ENCODE measurements at places on chromosomes 4 and X.

GRCh38 chr4:70902577-70903290 lies 565 bp downstream of the MOB1B start:
- DNase-seq = no peak

DNA sequence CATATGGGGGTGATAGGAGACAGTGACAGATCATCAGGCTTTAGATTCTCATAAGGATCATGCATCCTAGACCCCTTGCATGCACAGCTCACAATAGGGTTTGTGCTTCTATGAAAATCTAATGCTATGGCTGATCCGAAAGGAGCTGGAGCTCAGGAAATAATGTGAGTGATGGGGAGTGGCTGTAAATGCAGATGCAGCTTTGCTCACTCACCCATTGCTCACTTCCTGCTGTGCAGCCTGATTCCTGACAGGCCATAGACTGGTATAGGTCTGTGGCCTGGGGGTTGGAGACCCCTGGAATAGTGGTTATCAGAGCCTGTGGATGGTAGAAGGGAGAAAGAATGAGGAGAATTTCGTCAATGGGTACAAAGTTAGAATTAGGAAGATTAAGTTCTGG lies 2751.1 kb downstream of the ARAP2 start:
- DNase-seq = no peak

- DNase-seq = no peak
These were observed 213.1 kb upstream of the NOCT start for GRCh38 chr4:138802499-138802898.

DNA sequence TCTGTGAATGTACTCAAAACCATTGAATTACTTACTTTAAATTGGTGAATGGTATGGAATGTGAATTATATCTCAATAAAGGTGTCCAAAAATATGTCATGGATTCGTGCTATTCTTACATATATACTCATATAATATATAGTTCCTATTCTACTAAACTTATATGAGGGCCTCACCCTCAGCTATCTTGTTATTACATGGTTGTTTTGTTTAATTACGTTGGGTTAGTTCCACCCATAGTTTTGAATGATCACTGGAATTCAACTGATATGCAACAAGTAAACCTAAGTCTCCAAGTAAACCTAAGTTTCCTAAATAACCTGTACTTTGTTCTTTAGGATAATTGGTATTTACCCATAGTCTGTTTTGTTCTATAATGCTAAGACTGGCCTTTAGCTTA lies 30.6 kb upstream of the CD99L2 start:
- DNase-seq = no peak

DNA sequence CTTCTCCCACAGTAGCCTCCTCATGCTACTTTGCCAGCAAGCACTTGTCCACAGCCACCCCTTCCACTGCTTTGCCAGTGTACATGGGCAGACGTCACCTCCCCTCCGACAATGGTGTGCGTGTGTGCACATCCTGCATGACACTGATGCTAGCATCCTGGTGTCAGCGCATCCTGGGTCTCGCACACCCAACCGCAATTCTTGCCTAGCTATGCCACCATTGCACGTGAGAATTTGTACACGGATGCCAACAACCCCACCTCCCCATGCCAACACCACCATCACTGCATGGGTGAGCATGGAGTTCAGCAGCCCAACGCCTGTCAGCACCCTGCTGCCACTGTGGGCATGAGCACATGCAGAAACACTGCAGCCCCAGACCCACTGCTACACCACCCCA lies 550.0 kb downstream of the STPG2 start:
- no peak for DNase-seq
